ENCODE measurements at places on chromosomes 2 and 18.

GRCh38 chr2:42830922-42831574, 38.7 kb upstream of the HAAO start:
- H3K36me3 ChIP-seq: no peaks in the 10 kb centered on the region
- no peak overlapping the region for H3K4me3 ChIP-seq
- no peaks in the 10 kb centered on the region for H3K27me3 ChIP-seq
- no peak overlapping the region for H3K27ac ChIP-seq

DNA sequence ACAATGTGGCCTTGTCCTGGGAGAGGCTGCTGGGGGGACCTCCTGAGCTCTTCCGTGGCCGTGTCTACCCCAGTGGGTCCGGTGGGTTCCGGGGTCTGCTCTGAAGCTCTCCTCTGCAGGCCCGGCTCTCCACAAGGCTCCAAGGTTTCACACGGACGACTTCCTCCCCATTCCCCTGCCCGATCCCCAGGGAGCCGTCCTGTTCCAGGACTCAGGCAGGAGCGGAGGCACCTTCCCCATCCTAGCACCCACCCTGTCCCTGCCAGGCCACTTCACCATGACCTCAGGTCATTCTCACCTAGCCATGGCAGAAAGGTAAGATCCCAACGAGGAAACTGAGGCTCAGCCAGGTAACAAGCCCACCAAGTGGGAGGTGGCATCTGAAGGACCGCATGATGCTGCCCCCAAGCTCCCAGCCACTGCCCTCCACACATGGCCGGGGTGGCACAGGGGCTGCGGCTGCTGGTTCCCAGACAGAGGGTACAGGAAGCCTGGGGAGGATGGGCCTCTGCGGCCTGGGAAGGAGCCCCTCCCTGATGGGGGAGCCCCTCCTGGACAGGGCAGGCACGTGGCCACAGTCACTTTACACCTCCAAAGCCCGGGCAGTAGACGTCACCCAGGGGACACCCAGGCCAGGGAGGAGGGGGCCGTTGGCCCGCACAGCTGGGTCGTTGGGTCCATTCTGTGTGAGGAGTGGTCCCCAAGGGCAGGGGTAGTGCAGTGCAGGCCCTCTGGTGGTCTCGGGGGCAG, 274.0 kb downstream of the NDUFA10 start:
- H3K27me3 ChIP-seq: no peaks in the 10 kb centered on the region
- peaks cover 26% of the 10 kb centered on the region for H3K4me1 ChIP-seq
- H3K27ac ChIP-seq: peak overlapping the region; percentile 97
- no peak for DNase-seq
- H3K36me3 ChIP-seq: no peaks in the 10 kb centered on the region

DNA sequence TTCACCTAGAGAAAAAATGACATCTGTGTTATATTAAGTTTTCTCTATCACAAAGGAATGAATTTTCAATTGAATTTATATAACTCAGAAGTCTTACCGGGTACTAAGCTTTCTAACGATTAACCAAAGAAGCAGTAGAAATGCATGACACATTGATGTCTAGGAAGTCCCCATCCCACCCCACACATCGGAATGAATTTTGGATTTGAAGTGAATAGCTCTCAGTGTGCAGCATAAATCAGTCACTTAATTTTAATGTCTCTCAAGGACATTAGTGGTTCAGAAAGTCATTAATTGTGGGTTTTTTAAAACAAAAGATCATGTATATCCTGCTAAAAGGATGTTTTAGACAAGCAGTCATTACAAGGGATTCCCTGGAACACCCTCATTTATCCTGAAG, 141.4 kb upstream of the PIEZO2 start:
- no peak overlapping the region for H3K27ac ChIP-seq
- no peaks in the 10 kb centered on the region for H3K27me3 ChIP-seq
- no peak for DNase-seq
- no peaks in the 10 kb centered on the region for H3K36me3 ChIP-seq

GRCh38 chr2:45554742-45555140, 56.3 kb downstream of the SRBD1 start:
- no peak overlapping the region for H3K4me3 ChIP-seq
- H3K4me1 ChIP-seq: no peaks in the 10 kb centered on the region
- no peak overlapping the region for H3K27ac ChIP-seq
- no peaks in the 10 kb centered on the region for H3K27me3 ChIP-seq
- no peak for DNase-seq

DNA sequence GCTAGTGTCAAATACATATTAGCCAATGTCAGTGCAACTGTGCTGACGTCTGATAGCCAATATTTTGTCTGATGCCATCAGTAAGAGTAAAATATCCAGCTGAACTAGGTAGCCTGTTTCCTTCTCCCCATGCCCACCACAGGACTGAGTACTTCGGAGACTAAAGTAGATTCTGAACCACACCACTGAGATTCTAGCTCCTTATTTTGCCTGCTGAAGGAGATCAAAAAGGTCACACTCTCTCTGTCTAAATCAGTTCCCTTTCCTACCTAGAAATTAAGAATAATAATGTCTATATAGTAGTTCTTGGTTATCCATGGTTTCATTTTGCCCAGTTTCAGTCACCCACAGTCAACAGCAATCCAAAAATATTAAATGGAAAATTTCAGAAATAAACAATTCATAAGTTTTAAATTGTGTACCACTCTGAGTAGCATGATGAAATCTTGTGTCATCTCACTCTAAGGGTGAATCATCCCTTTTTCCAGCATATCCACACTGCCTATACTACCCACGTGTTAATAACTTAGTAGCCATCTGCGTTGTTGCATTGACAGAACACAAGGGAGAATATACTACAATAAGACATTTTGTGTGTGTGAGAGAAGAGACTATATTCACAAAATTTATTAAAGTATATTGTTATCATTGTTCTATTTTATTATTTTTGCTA, 1043.3 kb upstream of the PIK3C3 start:
- H3K36me3 ChIP-seq: no peaks in the 10 kb centered on the region
- H3K27ac ChIP-seq: no peak overlapping the region
- no peaks in the 10 kb centered on the region for H3K4me1 ChIP-seq

DNA sequence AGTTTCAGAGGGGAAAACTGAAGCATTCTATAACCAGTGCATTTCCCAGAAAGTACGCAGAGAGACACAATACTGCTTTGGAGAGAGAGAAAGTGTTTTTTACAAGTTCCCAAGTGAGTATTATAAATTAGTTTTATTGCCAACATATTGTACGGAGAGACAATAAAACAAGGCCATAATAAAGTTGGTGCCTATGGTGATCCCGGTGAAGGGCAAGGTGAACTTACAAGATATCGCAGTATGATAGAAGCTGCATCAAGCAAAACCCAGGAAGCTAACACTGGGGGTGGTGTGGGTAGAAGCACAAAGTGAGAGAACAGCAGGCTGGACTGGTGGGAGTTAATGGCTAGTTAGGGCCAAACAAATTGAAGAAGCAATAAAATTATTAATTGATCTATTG, 7.5 kb downstream of the TMSB10 start:
- H3K4me3 ChIP-seq: no peak overlapping the region
- peaks cover 6% of the 10 kb centered on the region for H3K4me1 ChIP-seq
- peaks cover 4% of the 10 kb centered on the region for H3K36me3 ChIP-seq
- no peak overlapping the region for H3K27ac ChIP-seq
- no peak for DNase-seq

- peak overlapping the region; percentile 41 for H3K27ac ChIP-seq
- no peaks in the 10 kb centered on the region for H3K27me3 ChIP-seq
- DNase-seq: no peak
- H3K36me3 ChIP-seq: peaks cover 31% of the 10 kb centered on the region
These were observed 2.4 kb downstream of the MARS2 start for GRCh38 chr2:197707316-197708213.

- no peak for DNase-seq
- no peaks in the 10 kb centered on the region for H3K4me1 ChIP-seq
- H3K27ac ChIP-seq: no peak overlapping the region
- H3K27me3 ChIP-seq: no peaks in the 10 kb centered on the region
These were observed 18.2 kb downstream of the NRP2 start for GRCh38 chr2:205700331-205701132.

GRCh38 chr2:54983345-54984220, 66.7 kb downstream of the RTN4 start:
- H3K4me3 ChIP-seq: no peak overlapping the region
- no peaks in the 10 kb centered on the region for H3K27me3 ChIP-seq
- no peak for DNase-seq

- no peak for DNase-seq
- no peaks in the 10 kb centered on the region for H3K27me3 ChIP-seq
- no peak overlapping the region for H3K27ac ChIP-seq
These were observed 2.6 kb upstream of the ACAA2 start for GRCh38 chr18:49815927-49816326.

GRCh38 chr2:240594511-240595380, 8.2 kb downstream of the CAPN10 start:
- no peaks in the 10 kb centered on the region for H3K27me3 ChIP-seq
- no peak for DNase-seq
- H3K4me3 ChIP-seq: no peak overlapping the region
- H3K27ac ChIP-seq: no peak overlapping the region

- no peak overlapping the region for H3K27ac ChIP-seq
- no peak for DNase-seq
- no peaks in the 10 kb centered on the region for H3K4me1 ChIP-seq
- H3K4me3 ChIP-seq: no peak overlapping the region
- no peaks in the 10 kb centered on the region for H3K36me3 ChIP-seq
These were observed 69.9 kb downstream of the SH3BP4 start for GRCh38 chr2:235021752-235022151.

GRCh38 chr18:9803698-9804516, 81.9 kb upstream of the TXNDC2 start:
- no peaks in the 10 kb centered on the region for H3K36me3 ChIP-seq
- DNase-seq: no peak
- peaks cover 3% of the 10 kb centered on the region for H3K27me3 ChIP-seq
- H3K27ac ChIP-seq: no peak overlapping the region

- no peaks in the 10 kb centered on the region for H3K36me3 ChIP-seq
- no peak overlapping the region for H3K27ac ChIP-seq
- H3K27me3 ChIP-seq: no peaks in the 10 kb centered on the region
These were observed 8.6 kb upstream of the MTCL1 start for GRCh38 chr18:8696749-8697211.

GRCh38 chr18:45046961-45047360, 366.3 kb downstream of the SETBP1 start:
- no peak overlapping the region for H3K27ac ChIP-seq
- DNase-seq: no peak
- no peaks in the 10 kb centered on the region for H3K36me3 ChIP-seq
- H3K4me3 ChIP-seq: no peak overlapping the region

GRCh38 chr2:37602040-37602439, 69.4 kb downstream of the CDC42EP3 start:
- no peak overlapping the region for H3K27ac ChIP-seq
- DNase-seq: no peak
- no peak overlapping the region for H3K4me3 ChIP-seq
- no peaks in the 10 kb centered on the region for H3K4me1 ChIP-seq

DNA sequence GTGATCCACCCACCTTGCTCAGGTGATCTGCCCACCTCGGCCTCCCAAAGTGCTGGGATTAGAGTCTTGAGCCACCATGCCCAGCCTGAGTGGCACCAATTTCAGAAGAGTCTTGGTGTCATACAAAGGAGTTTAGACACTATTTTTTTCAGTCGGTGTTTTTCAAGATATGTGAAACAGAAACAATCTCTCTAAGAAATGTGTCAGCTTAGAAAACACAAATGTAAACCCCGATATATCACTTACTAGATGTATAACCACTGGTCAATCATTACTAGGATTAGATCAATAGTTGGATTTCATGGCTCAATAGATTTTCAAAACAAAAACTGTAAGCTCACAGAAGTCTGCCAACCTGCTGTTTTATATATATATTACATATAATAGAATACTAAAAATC, 67.2 kb upstream of the FRZB start:
- H3K4me1 ChIP-seq: no peaks in the 10 kb centered on the region
- H3K4me3 ChIP-seq: no peak overlapping the region
- DNase-seq: no peak
- H3K36me3 ChIP-seq: no peaks in the 10 kb centered on the region

GRCh38 chr2:99854236-99854852, 288.0 kb downstream of the AFF3 start:
- no peaks in the 10 kb centered on the region for H3K4me1 ChIP-seq
- H3K4me3 ChIP-seq: no peak overlapping the region
- H3K27me3 ChIP-seq: no peaks in the 10 kb centered on the region
- no peak overlapping the region for H3K27ac ChIP-seq
- no peaks in the 10 kb centered on the region for H3K36me3 ChIP-seq
- no peak for DNase-seq

DNA sequence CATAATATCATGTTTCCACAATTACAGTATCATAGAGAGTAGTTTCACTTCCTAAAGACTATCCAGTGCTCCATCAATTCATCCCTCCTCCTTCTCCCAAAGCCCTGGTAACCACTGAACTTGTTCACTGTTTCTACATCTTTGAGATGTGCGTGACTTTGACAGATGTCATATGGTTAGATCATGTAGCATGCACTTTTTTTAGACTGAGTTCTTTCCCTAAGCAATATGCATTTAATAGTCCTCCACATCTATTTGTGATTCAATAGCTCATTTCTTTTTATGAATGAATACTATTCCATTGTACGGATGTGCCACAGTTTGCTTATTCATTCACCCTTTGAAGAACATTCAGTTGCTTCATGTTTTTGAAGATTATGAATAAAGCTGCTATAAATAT, 560.4 kb upstream of the LRRTM4 start:
- H3K4me3 ChIP-seq: no peak overlapping the region
- no peaks in the 10 kb centered on the region for H3K27me3 ChIP-seq
- no peak overlapping the region for H3K27ac ChIP-seq
- DNase-seq: no peak
- H3K4me1 ChIP-seq: no peaks in the 10 kb centered on the region
- H3K36me3 ChIP-seq: no peaks in the 10 kb centered on the region

DNA sequence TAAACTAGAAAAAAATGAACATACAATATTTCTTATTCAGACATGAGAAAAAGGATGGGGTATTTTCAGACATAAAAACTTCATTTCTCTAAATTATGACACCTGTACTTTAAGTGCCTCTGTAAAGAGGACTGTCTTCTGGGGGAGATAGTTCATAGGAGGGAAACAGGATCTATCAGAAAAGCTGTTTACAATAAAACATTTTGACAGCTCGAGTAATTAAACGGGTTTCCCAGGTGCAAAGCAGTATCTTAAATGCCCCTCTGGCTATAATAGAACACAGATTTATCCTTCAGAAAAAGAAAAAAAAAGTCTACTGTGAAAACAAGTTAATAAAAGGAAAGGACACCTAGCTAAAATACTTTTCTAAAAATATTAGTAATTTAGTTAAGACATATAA, 311.4 kb upstream of the UBE2E3 start:
- no peaks in the 10 kb centered on the region for H3K4me1 ChIP-seq
- no peak for DNase-seq
- H3K27ac ChIP-seq: no peak overlapping the region
- no peak overlapping the region for H3K4me3 ChIP-seq
- H3K36me3 ChIP-seq: no peaks in the 10 kb centered on the region

DNA sequence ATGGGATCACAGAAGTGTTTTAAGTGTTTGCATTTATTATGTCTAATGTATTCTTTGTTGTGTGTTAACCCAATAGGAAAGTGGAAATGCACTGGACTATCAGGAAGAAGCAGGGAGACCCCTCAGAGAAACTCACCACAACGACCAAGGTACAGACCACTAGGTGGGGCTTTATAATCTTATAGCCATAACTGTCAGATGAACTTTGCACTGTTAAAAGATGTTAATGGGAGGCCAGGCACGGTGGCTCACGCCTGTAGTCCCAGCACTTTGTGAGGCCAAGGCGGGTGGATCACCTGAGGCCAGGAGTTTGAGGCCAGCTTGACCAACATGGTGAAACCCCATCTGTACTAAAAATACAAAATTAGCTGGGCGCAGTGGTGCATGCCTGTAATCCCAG, 73.2 kb downstream of the SUMO1 start:
- peaks cover 15% of the 10 kb centered on the region for H3K27me3 ChIP-seq
- no peak for DNase-seq
- H3K4me1 ChIP-seq: no peaks in the 10 kb centered on the region
- H3K4me3 ChIP-seq: no peak overlapping the region

Data from DND-41 (cell line).